ENCODE measurements at places on chromosomes 12 and 14.
A peak's percentile ranks its signal among the peaks of the same experiment; 100 is the strongest.

GRCh38 chr12:57894399-57895292 lies 46.7 kb upstream of the ATP23 start:
- no peak for DNase-seq

DNA sequence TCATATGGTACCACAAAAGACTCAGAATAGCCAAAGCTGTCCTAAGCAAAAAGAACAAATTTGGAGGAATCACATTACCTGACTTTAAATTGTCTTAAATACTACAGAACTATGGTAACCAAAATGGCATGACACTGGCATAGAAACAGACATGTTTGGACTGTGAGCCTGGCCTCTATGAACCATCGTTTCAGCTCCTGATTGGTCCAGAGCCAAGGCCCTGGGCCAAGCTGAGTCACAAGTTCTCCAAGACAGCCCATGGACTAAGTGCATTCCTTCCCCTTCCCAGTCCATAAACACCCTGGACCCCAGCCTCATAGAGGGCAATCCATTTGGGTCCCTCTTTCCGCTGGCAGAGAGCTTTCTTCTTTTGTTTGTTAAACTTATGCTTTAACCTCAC lies 12.1 kb upstream of the PRR4 start:
- peak; percentile 9 for DNase-seq

DNA sequence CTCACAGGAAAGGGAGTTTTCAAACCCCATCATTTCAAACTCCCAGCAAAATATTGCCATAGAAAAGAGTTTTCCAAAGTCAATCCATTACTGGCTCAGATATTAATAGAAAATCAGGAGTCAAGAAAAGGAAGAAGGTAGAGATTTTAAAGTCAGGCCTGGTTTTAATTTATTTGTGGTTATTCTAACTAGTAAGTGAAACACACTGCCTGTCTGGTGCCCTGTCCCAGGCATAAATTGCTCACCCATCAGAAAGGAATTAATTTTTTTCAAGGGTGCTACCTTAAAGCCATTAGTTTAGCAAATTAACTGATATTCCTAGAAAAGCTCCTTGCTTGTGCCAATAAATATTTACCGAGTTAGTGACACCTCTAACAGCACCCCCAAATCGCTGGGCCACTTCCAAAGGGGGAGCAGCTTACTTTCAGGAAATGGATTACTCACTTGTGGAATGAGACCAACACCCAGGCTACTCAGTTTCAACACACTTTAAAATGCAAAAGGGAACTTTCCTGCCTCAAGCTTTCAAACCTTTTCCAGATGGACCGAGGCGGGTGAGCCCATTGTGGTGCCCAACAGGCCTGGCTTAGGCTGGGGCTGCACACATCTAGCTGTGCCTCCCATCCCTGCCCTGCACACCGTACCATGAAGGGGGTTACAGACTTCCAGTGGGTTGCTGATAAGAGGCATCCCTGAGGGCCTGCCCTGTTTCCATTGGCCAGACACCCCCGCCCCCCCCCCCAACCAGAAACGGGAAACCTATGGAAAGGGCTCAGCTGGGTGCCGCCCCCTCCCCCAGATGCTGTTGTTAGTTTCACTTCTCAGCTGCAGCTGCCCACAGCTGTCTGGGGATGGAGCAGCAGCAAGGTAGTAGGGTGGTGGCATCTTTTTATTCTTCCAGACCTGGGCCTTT lies 117.2 kb downstream of the SAMD4A start:
- DNase-seq: peak; percentile 88

DNA sequence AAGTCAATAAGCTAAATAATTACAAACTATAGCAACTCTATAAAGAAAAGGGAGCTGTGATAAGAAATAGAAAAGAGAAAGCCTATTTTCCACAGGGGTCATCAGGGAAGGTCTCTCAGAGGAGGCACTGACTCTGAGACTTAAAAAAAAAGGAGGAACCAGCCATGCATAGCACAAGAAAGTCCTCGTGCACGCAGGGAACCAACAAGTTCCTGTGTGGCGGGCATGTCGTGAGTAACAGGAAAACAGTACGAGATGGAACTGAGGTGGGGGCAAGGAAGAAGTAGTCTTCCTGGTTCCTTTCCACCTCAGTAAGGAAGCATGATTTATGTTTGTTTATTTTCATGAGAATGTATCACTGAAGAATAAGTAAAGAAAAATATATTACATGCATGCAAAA lies 367.0 kb upstream of the TMEM132C start:
- no peak for DNase-seq

DNA sequence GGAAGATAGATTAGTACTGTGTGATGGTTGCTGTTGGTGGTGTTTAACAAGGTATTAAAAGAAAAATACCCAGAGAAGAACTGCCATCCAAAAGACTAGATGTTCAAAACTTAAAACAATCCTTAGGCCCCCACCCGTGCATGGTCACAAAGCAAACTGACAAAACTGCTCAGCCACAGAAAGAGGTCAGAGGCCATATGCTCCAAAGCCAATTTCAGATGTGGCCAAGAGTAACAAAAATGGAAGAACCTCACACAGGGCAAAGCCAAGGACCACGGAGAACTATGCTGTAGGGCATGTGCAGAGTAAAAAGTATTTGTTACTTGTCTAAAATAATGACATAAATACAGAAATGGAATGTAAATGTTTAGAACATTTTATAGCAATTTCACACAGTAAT lies 5.3 kb downstream of the TXNDC16 start:
- DNase-seq: no peak

DNA sequence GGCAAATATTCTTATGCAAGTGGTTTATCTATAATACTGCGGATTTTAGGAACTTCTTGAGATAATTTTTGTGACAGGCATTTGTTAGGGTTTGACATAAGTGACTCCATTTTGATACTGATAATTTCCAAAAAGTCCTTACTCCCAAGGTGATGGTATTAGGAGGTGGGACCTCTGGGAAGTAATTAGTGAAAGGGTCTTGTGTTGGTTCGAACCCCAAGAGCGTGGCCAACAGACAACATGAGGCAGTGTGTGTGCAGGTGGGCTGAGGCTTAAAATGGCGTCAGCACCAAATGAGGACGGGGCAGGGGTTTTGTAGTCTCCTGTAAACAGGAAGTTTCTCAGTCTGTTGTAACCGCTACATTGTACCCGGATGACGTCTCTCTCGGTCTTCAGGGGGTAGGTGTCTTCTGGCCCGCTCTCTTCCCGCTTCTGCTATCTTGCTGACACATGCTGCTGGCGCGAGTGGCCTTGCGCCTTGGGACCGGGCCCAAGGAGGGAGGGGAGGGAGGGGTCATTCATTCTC lies 1.7 kb upstream of the C12orf43 start:
- DNase-seq: no peak

GRCh38 chr14:56244138-56244789 lies 126.1 kb downstream of the PELI2 start:
- DNase-seq: peak; percentile 95

DNA sequence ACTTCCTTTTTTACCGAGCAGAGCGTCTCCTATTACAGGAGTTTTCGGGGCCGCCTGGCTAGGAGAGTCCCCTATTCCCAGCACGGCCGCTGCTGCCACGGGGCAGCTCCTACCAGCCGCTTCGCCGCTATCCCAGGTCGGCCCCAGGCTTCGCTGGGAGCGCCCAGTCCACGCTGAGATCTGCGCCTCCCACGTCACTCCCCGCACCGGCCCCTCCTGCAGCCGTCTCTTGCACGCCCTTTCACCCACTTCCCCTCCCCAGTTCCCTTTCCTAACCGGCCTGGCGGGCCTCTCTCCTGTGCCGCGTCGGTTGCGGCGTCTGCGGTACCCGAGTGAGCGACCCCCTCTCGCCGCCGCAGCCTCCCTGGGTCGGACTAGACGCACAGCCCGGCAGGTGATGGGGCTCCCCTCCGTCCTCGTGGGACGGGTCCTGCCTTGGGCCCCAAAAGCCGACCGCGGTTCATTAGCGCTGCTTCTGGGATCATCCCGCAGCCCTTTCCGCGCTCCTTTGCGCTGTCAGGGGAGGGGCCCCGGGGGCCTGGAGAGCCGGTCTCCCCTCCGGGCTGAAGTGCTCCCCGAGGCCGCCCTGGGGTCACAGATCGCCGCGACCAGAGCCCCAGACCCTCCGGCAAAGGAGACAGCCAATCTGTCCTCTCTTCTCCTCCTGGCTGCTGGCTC lies 1318.4 kb downstream of the TMEM121 start:
- DNase-seq: peak; percentile 11

- DNase-seq: no peak
Observed at GRCh38 chr14:63039866-63040265, 5.4 kb downstream of the KCNH5 start.

DNA sequence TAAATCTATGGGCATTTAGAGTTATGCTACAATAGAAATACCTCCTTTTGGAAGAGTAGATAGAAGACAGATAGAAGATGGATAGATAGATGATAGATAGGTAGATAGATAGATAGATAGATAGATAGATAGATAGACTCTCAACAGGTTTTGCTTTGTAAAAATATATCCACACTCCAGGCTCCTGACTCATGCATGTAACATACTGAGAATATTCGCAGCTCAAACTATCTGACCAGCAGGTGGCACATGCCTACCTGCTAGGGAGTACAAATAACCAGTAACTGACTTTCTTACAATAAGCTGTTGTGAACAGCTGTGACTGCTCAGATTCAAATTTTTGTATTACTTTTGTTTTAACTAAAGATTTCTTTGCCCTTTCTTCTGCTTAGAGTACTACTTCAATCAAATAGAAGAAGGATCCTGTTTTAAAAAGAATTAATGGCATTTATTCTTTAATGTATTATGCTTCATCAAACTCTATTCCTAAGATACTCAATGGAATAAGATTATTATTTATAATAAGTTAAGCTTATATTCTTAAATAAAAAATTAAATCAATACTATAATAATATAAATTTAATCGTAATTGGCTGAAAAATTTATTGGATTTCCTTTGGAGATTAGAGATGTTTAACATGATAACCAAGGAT lies 15.8 kb upstream of the CPNE8 start:
- peak; percentile 19 for DNase-seq

DNA sequence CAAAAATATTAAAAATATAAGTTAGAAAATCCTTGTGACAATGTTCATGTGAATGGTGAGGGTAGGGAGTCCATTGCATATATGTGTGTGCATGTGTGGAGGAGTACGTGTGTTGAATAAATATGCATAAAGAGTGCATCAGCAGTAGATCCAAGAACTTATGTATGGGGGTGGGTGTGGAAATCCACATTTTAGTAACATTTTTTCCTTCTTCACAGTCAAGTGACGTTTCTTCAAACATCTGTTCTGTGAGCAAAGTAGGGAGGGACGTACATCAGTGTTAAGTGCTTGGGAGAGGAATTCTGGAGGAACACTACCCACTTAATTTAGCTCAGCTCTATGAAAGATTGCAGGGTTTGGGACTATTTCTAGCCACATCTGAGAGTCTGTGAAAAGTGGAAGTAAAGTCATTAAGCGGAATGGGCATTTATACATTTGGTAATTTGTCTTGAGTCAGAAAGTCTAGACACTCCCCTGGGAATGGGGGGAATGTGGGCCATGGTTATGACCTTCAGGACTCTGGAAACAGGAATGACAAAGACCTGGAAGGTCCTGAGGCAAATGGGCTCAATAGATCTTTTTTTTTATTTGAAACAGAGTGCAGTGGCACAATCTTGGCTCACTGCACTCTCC lies 156.4 kb upstream of the PLXNC1 start:
- DNase-seq: no peak

- DNase-seq: no peak
Observed at GRCh38 chr14:101069666-101070362, 166.3 kb upstream of the RTL1 start.

GRCh38 chr12:4228122-4228580 lies 45.4 kb upstream of the CCND2 start:
- no peak for DNase-seq

- DNase-seq: no peak
Observed at GRCh38 chr12:47783024-47783755, 10.2 kb downstream of the SLC48A1 start.

GRCh38 chr12:38934078-38934584 lies 28.7 kb upstream of the CPNE8 start:
- no peak for DNase-seq

DNA sequence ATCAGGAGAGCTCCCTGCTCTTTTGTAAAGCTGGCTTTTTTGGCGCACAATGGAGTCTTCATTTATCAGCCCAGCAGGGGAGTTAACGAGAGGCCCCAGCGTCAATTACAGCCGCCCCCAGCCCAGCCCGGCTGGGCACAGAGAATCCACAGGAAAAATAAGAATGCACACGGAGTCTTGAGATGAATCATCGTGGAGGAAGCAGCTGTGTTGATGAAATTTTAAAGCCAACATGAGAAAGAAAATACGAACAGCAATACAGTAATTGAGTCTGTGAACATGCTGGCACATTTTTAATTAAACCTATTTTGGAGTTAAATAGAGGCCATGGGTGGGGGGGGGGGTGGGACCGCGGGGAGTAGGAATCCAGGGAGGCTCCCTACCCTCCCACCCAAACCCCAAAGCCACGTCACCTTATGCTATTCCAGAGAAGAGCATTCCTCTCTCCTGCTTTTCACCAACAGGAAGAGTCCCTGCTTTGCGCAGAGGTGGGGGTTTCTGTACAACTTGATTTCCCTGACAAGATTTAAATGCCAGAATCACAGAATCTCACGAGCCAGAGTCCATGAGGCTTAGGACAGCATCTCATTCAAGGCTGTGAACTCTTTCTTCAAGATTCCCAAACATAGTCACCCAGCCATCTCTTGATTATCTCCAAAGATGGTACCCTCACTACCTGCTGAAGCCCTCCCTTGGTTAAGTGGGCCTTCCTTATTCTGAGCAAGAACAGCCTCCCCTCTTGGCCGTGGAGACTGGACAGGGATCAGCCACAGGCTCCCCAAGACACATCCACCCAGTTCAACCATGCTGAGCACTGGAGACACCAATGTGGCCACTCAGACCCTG lies 50.3 kb downstream of the CCNK start:
- no peak for DNase-seq

GRCh38 chr14:40413136-40413535 lies 980.9 kb upstream of the FBXO33 start:
- no peak for DNase-seq
